Activated T-helper 9 cell treated with anti-CD3 and anti-CD28 coated beads, Interleukin-2, amount 50 U/mL, for 16 hours (primary cell): ENCODE measurements at places on chromosomes 7 and 10.

- no peak for DNase-seq
Observed at GRCh38 chr7:149156898-149157297, 9.6 kb downstream of the ZNF398 start.

DNA sequence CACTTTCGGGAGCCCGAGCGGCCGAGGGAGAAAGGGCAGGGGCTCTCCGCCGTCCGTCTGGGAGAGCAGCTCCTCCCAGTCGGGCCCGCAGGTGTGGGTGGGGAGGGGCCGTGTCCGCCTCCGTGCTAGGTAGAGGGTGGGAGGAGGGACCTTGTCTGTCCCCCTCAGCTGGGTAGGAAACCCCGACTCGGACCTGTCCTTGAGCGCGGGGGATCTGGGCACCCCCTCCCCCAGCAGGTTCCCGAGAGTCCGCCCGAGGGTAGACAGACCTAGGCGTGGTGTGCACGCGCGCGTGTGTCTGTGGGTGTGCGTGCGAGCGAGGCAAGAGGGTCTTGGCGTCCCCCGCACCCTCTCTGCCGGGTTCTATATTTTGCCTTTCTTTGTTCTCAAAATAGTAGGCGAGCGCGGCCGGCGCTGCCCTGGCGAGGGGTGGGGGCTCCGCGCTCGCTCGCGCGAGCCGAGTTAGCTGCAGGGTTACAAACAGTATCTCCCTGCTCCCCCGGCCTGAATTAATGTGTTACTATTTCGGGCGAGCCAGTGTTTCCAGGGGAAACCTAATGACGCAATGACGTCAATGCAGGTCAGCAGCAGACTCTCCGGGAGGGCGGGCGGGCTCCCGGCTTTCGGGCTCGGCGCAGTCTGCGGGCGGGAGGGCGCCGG lies 73.9 kb upstream of the LEP start:
- DNase-seq, result no peak

DNA sequence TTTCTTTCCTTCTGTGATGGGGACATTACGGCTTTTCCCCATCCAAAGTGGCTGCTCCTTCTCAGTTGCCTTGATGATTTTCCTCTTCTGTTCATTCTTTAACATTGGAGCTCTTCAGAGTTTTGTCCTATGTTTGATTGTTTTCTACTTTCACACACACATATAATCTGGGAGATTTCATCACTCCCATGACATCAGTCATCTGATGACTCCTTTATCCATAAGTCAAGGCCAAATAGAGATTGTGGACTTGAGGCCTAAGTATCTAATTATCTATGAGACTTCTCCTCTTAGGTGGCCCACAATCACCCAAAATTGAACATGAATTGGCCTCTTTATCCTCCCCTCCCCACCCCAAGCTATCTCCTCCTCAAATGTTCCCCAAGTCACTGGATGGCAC lies 5.3 kb upstream of the COL1A2 start:
- DNase-seq, result no peak

GRCh38 chr10:16314259-16314658 lies 122.6 kb upstream of the PTER start:
- no peak for DNase-seq

- DNase-seq, result no peak
Observed at GRCh38 chr7:3089493-3089892, 45.8 kb upstream of the CARD11 start.

DNA sequence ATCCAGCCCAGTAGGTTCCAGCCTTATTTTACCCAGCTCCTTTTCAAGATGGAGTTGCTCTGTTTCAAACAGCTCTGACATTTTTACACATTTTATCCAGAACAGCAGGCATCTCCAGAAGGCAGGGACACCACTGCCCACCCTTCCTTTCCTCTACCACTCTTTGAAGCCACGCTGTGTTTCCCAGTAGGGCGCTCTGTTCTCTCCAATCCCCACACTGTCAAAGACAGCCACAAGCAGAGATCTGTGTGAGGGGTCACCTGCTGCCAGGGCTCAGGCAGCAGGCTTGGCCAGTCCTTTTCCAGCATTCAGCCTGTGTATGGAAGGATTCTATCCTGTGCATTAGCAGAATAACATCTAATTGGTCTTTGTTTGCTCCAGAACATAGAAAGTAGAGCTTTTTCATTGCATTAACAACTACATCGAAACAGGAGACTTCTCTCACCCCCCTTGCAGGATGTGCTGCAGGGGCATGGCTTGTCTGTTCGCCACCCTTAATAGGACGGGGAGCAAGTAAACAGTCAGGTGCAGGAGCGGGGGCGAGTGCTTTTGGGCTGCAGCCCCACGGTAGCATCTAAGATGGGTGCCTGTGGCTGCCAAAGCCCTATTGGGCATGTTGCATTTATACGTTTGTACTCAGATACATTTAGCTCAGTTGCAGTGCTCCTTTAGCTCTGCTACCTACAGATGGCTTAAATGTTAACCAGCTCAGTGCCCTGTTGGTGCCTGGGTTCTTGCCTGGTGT lies 326.1 kb downstream of the GALNT17 start:
- DNase-seq, result no peak

- no peak for DNase-seq
Observed at GRCh38 chr10:19169684-19170083, 121.1 kb downstream of the MALRD1 start.

GRCh38 chr7:25964483-25964991 lies 187.5 kb upstream of the NFE2L3 start:
- no peak for DNase-seq

GRCh38 chr10:76129213-76129612 lies 697.8 kb downstream of the LRMDA start:
- no peak for DNase-seq

GRCh38 chr10:71343392-71343773 lies 24.3 kb downstream of the SLC29A3 start:
- DNase-seq, result no peak

DNA sequence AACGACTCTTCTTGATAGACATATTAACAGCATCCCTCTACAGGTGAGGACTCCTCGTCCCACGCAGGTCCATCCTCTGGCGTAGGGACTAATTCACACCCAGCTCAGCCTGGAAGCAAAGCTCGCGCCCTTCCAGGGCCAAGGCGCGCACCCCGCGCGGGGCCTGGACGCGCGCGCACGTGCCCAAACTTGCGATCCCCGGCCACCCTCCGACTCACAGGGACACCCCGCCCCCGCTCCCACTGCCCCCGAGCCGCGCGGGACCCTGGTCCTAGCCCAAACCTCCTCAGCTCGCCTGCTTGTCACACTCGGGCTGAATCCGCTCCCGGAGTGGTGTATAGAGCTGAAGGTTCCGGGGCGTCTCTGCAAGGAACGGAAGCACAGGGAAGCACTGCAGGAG lies 76.9 kb downstream of the ZNF248 start:
- no peak for DNase-seq

DNA sequence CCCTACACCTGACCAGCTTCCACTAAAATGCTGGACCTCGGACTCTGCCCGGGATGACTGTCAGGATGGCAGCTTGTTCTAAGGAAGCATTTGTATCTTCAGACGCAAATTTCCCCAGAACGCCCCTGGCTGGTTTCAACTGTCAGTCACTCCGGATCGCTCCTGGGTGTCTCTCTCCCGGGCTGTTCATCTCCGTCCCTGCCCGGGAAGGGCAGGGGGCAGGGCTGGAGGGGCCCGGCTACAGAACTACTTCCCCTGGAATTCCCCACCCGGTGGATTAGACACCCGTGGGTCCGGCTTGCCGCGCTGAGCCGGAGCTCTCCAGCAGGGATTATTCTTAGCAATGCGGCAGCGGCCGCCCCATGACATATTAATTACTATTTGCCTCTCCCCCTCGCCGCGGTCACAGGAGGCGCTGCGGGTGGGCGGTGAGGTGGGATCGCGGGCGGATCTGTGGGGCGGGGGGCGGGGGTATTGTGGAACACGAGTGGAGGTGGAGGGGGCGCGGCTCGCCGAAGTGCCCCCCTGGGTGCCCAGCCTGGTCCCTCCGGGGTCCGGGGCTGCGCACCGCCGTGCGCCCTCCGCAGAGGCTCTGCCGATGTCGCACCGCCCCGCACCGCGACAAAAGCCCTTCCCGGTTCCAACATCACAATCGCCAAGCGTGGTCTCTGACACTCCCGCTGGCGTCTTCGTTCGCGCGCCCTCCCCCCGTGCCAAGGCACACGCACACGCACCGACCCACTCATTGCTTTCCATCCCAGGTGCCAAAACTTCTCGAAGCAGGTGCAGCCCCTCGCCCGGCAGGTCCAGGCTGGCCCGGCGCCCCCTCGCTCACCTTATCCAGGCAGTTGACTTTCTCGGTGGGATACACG lies 276.1 kb upstream of the NEBL start:
- DNase-seq, result no peak

DNA sequence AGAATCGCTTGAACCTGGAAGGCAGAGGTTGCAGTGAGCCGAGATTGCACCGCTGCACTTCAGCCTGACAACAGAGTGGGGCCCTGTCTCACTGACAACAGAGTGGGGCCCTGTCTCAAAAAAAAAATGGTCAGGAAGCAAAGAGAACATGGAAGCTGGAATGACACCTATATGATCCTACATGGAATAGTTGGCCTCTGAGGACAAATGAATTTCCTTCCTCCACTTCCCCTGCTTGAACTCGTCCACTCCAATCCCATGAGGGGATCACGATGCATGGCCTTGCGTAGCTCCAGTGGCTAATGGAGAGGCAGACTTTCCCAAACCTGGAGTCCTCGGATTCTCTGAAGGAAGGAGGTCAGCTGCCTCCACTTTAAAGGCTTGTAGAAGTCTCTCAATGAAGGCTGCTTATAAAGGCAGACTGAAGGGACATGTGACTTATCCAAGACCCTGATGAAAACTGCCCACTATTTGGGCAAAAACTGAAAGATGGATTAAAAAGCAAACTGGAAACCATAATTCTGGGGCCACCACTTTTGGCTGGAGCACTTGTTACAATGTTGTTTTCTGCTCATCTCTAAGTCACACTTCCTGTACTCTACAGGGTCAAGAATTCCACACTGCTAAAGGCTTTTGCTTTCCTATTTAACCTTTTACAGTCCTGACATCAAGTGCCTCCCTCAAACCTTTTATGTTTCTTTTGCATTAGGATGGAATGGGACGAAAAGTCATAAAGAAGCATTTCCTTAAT lies 214.6 kb downstream of the PRPF18 start:
- no peak for DNase-seq

- DNase-seq, result no peak
Observed at GRCh38 chr10:96714031-96714590, 6.2 kb downstream of the PIK3AP1 start.

DNA sequence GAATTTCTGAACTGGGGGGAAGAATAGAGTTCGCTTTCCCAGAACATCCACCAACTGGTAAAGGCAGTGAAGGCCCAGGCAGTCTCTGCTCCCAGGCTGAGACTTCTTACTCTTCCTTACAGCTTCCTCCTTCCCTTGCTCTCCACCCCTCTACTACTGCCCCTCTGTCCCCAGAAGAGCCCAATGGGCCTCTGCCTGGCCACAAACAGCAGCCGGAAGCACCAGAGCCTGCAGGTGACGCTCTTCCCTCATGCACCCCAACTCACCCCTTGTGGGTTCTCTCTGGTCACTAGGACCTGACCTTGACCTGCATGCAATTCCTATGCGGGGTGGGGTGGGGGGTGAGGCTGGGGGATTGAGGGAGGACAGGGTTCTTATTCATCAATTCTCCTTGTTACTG lies 16.5 kb downstream of the FAM131B start:
- DNase-seq, result no peak

GRCh38 chr10:6601246-6601805 lies 21.2 kb upstream of the PRKCQ start:
- DNase-seq, result no peak

DNA sequence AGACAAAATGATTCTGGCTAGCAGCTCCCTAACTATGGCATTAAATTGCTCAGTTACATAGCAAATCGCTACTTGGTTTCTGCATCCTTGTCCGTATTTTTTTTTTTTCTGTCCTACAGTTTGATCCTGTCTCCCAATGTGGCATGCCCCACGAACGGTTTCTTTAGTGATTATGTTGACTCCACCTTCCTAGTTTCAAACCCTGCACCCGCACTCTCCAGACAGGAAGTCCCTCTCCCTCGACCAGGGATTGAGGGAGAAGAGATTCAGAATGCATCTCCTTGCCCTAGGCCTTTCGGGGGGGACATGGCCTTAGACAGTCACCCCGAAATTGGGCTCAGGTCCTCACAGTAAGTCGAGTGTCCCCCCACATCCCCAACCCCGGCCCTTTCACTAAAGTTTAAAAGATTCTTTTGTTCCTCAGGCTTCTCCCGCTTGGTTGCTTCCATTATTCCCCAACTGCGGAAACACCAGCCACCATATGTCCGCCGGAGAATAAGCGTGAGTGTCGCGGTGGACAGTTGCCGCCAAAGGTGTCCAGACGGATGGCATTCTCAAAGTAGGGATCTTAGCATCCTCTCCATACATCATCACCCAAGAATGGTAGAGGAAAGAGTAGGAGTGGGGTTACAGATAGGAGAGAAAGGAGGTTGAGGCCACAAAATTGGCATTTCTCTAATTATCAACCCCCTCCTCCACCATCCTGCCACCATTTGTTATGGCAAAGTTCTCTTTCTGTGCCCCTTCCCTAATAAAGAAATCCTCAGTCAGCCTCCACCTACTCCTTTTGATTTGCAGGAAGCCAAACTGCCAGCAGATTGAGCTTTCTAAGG lies 7.3 kb downstream of the EVX1 start:
- DNase-seq, result no peak

DNA sequence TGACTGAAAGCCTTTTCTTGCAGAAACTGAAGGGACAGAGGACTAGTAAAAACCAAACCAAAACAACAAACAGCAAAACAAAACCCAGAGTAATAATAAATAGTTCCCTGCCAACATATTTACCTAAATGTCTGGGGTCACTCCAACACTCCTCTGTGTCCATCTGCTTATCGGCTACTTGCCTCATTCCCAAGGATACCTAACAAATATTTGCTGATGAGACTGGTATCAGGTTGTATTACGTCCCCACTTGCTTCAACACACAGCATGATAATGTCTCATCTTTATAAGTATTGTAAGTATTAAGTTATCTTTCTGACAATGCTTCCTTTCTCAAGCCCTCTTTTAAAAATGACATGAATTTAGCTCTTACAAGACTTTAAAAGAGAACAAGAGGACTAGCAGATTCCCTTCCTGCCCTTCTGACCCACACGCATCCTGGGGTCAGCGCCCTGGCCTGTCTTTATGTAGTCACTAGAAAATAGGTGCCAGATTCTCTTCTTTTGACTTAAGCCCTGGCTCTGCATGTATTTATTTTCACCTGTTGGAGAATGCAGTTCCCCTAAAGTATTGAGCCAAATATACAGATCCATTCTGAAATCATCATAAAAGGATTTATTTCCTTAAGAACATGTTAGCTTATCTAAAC lies 110.2 kb downstream of the SEM1 start:
- DNase-seq, result no peak

DNA sequence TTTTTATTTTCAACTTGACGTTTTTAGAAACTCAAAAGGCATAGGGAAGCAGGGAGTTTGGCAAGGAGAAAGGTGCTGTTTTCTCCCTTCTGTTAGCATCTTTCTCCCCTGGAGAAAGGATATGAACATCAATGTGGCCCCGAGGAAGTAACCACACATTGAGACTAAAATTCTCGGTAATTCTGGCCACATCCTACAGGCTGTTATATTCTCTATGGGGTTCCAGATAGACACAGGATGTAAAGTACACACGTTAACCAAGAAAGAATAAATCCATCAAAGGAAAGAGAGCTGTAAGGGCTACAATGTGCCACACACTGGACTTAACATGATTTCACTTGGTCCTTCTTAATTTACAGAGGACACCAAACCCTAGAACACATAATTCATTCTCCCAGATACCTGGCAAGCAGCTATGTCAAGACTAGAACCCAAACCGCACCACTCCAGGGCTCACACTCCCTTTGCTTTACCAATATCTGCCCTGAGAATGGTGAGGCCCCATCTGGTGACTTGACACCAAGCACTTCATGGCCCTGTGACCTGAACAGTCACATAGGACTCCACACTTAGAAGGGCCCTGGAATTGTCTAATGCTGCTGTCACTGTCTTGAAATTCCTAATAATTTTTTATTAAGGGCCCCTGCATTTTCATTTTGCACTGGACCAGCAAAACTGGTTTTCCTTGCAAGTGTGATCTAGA lies 73.9 kb downstream of the PRLHR start:
- DNase-seq, result no peak
